ENCODE measurements at places on chromosomes 2 and 18.
A peak's percentile ranks its signal among the peaks of the same experiment; 100 is the strongest.

DNA sequence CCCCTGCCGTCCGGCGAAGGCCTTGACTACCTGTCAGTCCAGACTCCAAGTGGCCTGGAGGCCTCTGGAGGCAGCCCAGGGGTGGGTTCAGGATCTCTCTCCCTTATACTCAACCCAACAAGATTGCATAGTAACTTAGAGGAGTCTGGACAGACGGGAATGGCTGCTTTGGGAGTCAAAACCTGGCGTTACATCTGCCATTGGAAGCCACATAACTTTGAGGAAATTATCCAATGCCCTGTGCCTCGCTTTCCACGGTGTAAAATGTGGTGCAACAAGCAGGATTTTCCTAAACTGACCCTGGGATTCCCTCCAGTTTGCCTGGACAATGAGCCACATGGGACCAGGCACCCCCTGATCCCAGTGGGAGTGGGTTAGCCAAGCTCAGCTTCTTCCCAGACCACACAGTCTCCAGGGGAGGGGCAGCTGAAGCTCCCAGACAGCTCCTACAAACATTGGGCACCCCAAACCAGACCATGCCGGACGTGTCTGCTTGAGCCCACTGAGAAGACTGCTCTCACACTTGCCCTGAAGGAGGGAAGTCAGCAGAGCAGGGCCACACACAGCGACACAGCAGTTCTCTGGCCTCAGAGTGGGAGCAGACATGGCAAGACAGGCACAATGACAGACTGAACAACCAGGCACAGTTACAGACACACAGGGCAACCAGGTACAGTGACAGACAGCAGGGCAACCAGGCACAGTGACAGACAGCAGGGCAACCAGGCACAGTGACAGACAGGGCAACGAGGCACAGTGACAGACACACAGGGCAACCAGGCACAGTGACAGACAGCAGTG lies 65.6 kb upstream of the RAB6C start:
- no peaks in the 10 kb centered on the region for H3K36me3 ChIP-seq
- no peaks in the 10 kb centered on the region for H3K27me3 ChIP-seq
- no peak overlapping the region for H3K4me3 ChIP-seq
- H3K27ac ChIP-seq = no peak overlapping the region
- H3K4me1 ChIP-seq = no peaks in the 10 kb centered on the region
- DNase-seq = no peak

DNA sequence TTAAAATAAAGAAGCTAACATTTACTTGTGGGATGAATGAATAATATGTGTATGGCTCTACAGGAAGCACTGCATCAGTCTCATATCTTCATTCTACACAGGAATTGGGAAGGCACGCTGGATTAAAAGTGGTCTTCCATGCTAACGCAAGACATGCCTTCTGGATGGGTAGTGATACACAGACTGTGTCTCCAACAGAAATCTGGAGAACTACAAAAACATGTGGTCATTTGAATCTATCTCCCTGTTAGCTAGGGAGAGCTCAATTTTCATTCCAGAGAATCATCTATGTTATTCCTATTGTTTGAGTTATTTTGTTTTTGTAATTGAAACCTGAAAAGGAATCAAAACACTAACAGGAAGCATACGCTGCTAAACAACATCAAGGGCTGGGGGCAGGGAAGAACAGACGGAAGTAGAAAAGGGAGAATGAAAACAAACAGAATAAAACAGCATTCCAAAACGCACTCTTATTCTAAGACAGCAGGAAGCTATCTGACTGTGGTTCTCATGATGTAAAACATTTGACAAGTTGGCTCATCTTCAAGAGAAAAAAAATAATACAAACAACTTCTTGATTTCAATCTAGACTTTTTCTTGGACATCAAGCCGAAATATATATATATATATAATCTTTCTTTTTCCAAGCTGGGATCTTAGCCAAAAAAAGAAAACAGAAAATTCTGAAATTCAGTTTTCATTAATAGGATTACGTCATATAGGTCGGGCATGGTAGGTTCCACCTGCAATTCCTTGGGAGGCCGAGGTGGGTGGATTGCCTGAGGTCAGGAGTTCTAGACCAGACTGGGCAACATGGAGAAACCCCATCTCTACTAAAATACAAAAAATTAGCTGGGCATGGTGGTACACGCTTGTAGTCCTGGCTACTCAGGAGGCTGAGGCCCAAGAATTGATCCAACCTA lies 31.5 kb upstream of the ASNSD1 start:
- no peaks in the 10 kb centered on the region for H3K4me1 ChIP-seq
- H3K27ac ChIP-seq = no peak overlapping the region

- H3K27me3 ChIP-seq = no peaks in the 10 kb centered on the region
- H3K27ac ChIP-seq = no peak overlapping the region
- DNase-seq = no peak
- H3K4me1 ChIP-seq = peaks cover 16% of the 10 kb centered on the region
These were observed 218.9 kb upstream of the COPS8 start for GRCh38 chr2:236866542-236867340.

DNA sequence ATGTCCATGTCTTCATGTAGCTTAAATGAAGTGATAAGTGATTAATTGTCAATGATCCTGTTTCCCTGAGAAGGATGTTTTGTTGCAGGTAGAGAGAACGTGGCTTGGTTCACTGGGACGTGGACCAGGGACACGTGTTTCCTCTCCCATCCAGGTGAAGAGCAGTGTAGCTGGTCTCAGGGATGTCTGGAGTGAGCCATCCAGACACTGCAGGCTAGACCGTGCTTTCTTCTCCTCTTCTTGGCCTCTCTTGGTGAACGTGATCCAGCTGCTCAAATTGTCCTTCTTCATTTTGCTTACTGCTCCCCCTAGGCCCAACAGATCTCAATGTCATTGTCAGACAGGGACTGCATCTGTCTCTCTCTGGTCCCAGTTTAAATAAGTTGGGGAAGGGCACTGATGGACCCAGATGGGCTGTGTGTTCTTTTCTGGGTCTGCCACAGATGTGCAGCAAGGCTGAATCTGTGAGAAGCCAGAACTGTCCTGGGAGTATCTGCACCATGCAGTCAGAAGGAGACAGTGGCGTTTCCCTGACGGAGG lies 263.8 kb downstream of the CYRIA start:
- no peaks in the 10 kb centered on the region for H3K27me3 ChIP-seq
- no peak for DNase-seq
- H3K36me3 ChIP-seq = no peaks in the 10 kb centered on the region

DNA sequence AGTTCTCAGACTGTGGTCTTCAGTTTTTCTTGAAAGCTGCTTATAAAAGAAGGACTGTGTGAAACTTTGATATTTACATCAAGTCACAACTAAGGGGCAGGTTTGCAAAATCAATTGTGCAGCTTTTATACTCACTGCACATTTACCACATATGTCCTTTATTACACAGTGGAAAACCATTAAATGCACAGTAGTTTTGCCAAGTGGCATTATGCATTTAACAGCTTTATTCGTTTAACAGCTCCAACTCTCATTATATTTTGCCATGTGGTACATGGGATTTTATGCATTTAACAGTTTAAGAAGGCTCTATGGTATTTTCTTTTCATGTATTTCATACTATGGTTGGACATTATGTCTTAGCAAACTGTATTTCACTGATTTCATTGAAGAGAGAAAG lies 135.6 kb downstream of the SATB2 start:
- H3K27me3 ChIP-seq = no peaks in the 10 kb centered on the region
- no peak overlapping the region for H3K4me3 ChIP-seq
- H3K4me1 ChIP-seq = no peaks in the 10 kb centered on the region

GRCh38 chr18:2409906-2410305 lies 161.4 kb downstream of the METTL4 start:
- peak overlapping the region; percentile 52 for H3K27ac ChIP-seq
- H3K4me1 ChIP-seq = peaks cover 18% of the 10 kb centered on the region
- H3K36me3 ChIP-seq = no peaks in the 10 kb centered on the region
- no peak for DNase-seq
- no peak overlapping the region for H3K4me3 ChIP-seq

DNA sequence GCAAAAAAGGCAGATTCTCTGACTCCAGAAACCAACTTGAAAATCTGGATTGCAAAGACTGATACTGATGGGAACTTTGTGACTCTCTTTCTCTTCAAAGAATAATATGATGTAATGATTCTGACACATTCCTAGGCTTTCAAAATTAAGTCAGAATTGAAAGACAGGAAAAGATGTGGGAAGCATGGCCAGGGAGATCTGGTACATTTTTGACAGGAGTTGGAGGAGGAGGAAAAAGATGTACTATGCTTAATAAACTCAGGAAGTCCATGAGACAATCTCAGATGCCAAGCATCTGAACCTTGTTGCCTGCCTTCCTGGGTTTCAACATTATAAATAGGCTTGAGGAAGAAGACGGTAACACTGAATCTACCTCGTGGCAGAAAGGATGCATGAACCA lies 34.2 kb downstream of the KLF7 start:
- H3K36me3 ChIP-seq = peaks cover 7% of the 10 kb centered on the region
- H3K27ac ChIP-seq = no peak overlapping the region
- H3K4me1 ChIP-seq = peaks cover 58% of the 10 kb centered on the region
- no peaks in the 10 kb centered on the region for H3K27me3 ChIP-seq

DNA sequence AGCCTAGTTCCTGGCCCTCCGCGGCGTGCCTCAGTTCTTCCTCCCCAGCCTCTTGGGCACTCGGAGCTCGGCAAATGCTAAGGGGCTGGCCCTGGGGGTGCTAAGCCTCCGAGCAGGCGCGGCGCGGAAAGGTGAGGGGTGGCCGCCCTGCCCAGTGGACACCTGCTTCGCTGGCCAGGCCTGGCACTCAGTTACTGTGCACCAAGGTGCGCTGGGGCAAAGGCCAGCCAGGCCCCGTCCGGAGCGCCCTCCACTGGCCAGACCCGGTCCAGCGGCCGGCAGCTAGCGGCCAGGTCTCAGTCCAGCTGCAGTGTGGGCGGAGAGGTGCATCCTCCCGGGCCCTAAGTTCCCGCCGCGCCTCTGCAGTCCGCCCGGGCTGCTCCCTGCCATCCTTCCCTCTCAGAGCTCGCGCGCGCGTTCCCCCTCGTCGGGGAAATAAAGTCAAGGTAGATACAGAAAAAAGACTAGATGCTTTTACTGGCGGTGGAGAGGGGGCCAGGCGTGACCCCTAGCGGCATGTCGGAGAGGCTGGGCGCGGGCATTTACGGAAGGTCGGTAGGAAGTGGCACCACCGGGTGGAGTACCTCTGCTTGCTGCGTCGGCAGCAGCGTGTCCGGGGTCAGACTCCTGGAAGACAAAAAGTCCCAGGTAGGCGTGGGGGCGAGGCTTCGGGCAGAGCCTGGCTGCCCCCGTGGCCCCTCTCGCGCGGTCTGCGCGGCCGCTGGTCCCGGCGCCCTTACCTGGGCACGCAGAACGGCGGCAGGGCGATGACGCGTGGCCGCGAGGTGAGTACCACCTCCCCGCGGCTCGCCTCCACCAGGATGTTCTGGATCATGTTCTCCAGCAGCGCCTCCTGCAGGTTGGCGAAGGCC lies 9.4 kb upstream of the CRYBA2 start:
- DNase-seq = no peak
- no peaks in the 10 kb centered on the region for H3K4me1 ChIP-seq
- no peak overlapping the region for H3K4me3 ChIP-seq
- H3K27me3 ChIP-seq = peaks cover 73% of the 10 kb centered on the region
- no peak overlapping the region for H3K27ac ChIP-seq

DNA sequence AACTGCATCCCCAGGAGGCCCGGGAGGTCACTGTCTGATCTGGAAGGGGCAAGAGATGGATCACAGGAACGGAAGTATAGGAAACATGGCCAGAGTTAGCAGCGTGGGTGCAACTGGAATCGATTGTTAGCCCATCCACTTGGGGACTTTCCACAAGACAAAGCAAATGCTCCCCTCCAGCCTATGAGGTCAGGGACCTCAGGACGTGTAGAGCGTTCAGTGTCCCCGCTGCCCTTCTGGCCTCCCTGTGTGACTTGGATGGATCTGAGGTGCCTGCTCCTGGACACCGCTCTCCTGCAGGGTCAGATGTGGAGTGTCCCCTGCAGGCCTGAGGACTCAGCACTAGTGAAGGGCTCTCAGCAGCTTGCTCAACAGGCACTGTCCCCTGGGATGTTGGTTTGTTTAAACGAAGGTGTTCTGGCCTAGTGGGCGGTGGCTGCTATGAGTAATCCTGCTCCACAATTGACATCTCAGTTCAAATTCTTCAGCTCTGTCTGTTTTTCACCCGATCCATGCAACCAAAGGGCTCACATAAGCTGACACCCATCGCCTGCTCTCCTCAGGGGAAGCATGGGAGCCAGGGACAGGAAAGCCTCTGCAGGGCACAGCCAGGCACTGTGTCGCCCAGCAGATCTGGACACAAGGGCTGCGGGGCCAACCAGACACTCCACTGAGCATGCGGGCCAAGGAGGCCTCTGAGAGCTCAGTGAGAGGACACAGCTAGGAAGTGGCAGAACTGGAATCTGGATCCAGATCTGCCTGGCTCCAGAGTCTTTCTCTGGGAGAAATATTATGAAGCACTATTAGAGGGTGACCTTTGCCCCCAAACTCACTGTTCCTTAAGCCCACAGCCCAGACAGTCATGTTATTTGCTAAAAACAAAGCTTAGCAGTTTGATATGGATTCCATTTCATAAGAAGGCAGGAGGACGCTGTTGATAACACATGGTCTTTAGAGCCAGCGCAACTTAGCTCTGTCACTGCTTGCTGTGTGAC lies 78.5 kb downstream of the RHOB start:
- H3K4me3 ChIP-seq = no peak overlapping the region
- peaks cover 3% of the 10 kb centered on the region for H3K27me3 ChIP-seq
- peak; percentile 32 for DNase-seq
- H3K27ac ChIP-seq = no peak overlapping the region
- H3K36me3 ChIP-seq = no peaks in the 10 kb centered on the region

DNA sequence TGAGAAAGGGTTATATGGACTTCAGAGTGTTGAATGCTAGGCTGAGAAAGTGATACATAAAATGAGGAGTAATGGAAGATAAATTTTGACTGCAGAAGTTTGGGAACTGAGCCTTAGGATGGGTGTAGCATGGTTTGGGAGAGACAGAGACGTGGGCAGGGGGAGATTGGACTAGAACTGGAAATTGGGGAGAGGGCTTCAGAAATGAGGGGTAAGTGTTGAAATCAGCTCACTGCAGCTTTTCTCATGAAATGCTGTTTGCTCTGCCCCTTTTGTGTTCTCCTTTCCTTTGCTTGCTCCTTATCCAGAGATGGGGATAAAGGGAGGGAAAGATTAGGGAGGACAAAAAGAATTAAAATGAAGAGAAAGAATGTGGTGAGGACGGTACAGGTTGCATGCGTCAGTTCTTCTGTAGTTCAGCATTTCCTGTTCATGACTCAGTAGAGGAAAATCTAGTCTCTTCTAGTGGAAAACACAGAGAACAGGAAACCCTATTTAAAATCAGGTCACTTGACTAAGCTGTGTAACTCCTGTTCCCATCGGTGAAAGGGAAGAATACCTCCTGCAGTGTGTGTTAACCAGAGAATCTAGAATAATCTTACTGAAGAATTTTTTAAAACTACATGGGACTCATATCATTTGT lies 105.6 kb downstream of the CRIM1 start:
- no peaks in the 10 kb centered on the region for H3K27me3 ChIP-seq
- peak overlapping the region; percentile 95 for H3K27ac ChIP-seq

DNA sequence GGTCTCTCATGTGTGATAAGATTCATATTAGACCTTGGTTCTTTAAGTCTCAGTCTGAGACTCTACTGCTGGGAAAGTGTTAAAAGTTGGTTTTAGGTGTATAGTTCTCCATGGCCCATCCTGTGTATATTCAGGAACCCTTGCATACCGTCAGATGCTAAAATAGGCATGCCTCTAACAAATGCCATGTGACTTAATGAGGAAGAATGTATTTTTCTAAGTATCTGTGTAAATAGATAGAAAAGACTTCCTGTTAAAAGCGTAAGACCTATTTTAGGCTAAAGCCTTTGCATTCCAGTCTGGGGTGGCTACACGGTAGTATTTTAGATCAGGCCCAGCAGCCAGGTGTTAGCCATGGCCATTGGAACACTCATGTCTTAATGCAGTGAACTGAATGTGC lies 73.3 kb downstream of the RHBDD1 start:
- peaks cover 4% of the 10 kb centered on the region for H3K4me1 ChIP-seq
- H3K27me3 ChIP-seq = no peaks in the 10 kb centered on the region
- no peak overlapping the region for H3K27ac ChIP-seq
- H3K36me3 ChIP-seq = no peaks in the 10 kb centered on the region
- no peak overlapping the region for H3K4me3 ChIP-seq
- DNase-seq = no peak
